ENCODE measurements at places on chromosomes 5 and 9.

DNA sequence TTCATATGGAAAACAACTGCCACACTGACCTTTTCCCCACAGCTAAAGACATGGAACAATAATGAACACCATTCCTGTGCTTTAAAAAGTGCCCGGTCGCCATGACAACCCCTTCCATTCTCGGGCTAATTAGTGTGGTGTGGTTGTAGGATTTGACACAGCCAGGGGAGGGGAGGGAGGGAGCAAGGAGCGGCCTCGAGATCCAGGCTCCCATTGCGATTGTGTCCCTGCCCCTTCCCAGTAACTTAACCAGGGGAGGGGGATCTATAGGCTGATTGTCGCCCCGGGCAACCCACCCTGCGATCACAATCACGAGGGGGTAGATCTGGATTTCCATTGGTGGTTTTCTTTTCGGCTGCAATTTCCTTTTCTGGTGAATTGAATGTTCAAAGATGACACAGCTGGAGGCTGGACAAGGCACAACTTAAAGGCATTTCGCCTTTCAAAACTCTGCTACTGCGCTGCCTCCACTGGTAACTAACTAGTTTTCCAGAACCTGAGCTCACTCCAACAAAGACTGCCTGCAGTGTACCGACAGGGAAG, 96.7 kb upstream of the RETREG1 start:
- DNase-seq, result no peak

DNA sequence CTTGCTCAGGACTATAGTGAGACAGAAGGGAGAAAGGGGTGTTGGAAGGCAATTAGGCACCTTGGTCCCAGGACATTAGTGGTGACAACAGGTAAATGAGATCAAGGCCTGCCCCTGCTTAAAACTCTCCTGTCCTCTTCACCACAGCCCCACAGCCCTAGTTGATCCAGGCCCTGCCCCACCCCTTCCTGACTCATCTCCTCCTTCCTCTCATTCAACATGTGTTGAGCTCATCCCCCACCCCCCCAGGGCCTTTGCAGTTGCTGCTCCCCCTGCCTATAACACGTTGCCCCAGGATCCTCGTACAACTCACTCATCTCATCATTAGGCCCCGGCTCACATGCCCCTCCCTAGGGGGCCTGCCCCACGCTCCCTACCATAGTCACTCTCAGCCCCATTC, 66.8 kb downstream of the TSPAN17 start:
- no peak for DNase-seq

GRCh38 chr9:122338994-122339393, 31.8 kb upstream of the PTGS1 start:
- no peak for DNase-seq

GRCh38 chr5:172102218-172102870, 85.7 kb downstream of the STK10 start:
- no peak for DNase-seq

GRCh38 chr9:114690308-114690707, 8.3 kb upstream of the TEX48 start:
- DNase-seq, result no peak

GRCh38 chr5:6049662-6050061, 328.7 kb downstream of the MED10 start:
- no peak for DNase-seq

GRCh38 chr9:131639769-131640437, 94.6 kb downstream of the PRRT1B start:
- DNase-seq, result no peak

Data from COLO829 (cell line).